ENCODE measurements at places on chromosomes 3 and 15.

DNA sequence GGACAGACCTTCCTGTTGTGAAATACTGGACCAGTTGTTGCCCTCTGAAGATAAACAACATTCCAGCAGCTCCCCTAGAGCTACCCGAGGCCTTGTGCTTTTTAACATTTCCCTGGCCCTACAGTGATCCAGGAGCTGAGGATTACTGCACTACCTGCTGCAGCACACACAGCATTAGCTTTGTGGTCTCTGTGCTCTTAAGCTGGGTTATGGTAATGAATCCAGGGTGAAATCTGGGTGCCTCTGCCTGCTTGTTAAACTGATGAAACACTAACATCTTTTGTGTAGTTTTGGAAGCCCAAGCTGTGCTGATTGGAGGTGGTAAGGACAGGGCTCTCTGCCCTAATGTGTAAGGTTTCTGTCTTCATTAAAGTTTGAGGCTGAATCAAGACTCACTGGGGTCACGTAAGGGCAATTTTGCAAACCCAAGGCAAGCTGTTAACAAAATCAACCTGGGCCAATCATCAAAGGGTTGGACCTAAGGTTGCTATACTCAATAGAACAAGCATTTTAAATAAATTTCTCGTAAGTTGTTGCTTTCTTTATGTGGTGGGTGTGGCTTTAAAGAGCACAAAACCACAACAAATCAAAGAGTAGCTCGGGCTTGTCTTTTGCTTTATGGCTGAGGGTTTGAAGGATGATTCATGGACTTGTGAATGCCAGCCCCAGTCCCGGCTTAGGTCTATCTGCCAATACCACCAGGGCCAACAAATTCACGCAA is 183.9 kb downstream of the TPRG1 start:
- DNase-seq, result no peak

- no peak for DNase-seq
Observed at GRCh38 chr3:195913382-195913781, 5.0 kb upstream of the TNK2 start.

- no peak for DNase-seq
Observed at GRCh38 chr15:74302821-74303359, 64.6 kb downstream of the CYP11A1 start.

DNA sequence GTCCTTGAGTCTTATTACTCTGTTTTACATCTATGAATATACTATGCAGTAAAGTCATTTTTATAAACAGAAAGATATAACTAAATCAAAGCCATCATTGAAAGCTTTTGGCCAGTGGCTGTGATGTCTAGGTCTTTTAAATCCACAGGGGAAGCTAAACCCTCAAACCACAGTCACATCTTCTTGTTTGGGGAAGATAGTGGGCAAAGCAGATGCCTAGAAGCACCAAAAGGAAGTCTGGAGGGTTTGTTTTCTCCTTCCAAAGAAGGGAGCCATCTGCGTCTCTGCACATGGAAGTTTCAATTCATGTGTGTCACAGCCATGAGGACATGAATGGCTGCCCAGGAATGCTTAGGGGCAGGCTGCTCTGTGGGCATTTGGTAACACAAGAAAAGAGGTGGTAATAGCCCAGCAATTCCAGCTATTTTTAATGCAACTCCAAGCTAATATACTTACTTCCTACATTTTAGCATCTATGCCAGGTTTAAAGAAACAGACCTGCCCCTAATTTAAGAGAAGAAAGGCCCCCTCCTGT is 322.2 kb downstream of the SLC9A9 start:
- no peak for DNase-seq

DNA sequence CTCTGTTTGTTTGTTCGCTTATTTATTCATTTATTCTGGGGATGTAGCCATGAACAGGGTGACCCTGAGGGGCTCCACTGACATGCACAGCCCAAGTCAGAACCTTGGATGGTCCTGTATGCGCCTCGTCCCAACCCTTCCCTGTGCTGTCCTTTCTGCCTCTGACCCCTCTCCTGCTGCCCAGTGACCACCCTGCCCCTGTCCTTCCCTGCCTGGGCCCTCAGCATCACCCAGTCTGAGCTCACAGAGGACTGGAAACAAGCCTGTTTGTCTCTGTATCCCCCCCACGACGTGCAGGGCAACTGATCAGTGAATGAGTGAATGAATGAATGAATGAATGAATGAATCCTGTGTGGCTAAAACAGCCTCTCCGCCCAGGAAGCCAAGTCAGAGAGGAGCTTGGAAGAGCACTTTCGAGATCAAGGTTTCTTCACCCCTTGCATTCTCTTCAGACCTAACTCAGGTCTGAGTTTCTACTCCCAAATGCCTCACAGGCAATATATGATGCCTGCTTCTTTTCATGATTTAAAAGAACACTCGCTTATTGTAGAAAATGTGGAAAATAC is 157.7 kb downstream of the SMAD6 start:
- no peak for DNase-seq

DNA sequence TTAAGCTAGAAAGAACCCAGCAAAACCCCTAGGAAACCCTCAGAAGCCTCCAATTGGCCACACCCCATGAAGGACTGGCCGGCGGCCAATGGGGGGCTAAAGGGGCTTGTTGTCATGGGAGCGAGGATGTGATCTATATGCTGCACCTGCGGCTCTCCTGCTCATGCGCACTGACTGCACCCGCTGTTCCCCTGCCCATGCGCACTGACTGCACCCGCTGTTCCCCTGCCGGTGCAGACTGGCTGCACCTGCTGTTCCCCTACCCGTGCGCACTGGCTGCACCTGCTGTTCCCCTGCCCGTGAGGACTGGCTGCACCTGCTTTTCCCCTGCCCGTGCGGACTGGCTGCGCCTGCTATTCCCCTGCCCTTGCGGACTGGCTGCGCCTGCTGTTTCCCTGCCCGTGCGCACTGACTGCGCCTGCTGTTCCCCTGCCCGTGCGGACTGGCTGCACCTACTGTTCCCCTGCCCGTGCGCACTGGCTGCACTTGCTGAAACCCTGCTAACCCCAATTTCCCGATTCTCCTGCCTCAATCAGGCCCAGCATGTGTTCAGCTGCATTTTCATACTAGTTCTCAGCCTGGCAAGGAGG is 16.8 kb upstream of the MCCC1 start:
- DNase-seq, result no peak

- no peak for DNase-seq
Observed at GRCh38 chr3:147655236-147655635, 246.1 kb downstream of the ZIC1 start.

GRCh38 chr3:109275702-109276293 is 40.5 kb downstream of the DPPA2 start:
- DNase-seq, result no peak

Data from inflammatory macrophage (primary cell).